ENCODE measurements at places on chromosomes 3 and 15. TPM values are rescaled to one million over a fixed set of nuclear protein-coding genes. Genes with fewer than 3 reads are reported as not detected.
A peak's percentile ranks its signal among the peaks of the same experiment; 100 is the strongest.

- DNase-seq: no peak
- H3K4me3 ChIP-seq: no peak overlapping the region
- H3K27ac ChIP-seq: no peak overlapping the region
- H3K27me3 ChIP-seq: no peaks in the 10 kb centered on the region
- H3K4me1 ChIP-seq: no peaks in the 10 kb centered on the region
Measured at GRCh38 chr3:122496508-122496907, 18.2 kb downstream of the KPNA1 start.

- peak within 1 kb of the TSS; percentile 79 for H3K4me3 ChIP-seq
- H3K36me3 ChIP-seq: no peaks in the 10 kb centered on the region
- DNase-seq: peak; percentile 99
- peaks cover 2% of the 10 kb centered on the region for H3K4me1 ChIP-seq
- peak within 1 kb of the TSS; percentile 97 for H3K27ac ChIP-seq
- no peaks in the 10 kb centered on the region for H3K27me3 ChIP-seq
Measured at GRCh38 chr3:168095611-168096209, at the start of gene GOLIM4. GOLIM4 (minus strand) TSS chr3:168095924; CDS start chr3:168095285, 639 bp downstream.

GRCh38 chr3:8575364-8576104, 69.1 kb downstream of the SSUH2 start:
- peaks cover 18% of the 10 kb centered on the region for H3K36me3 ChIP-seq
- H3K27ac ChIP-seq: no peak overlapping the region
- H3K27me3 ChIP-seq: no peaks in the 10 kb centered on the region
- H3K4me1 ChIP-seq: peaks cover 17% of the 10 kb centered on the region

MAP6D1 gene
- polyA plus RNA-seq: 26.8 TPM

DNA sequence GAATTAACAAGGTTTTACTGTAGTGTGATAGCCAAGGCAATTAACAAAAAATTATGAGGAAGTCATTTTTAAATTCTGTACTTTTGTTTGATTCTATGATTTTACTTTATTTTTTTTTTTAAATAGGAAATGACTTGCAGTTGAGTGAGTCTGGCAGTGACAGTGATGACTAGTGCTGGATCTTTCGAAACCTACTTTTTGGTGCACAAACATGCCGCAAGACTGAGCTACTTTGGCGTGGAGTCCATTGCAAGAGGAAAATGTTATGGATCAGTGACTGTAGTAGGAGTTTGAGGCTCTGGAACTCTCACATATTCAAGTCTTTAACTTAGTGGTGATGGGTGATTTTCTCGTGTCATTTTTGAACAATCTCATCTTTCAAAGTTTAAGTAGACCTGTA, 11.6 kb downstream of the EAF1 start:
- peaks cover 68% of the 10 kb centered on the region for H3K36me3 ChIP-seq
- H3K27ac ChIP-seq: no peak overlapping the region
- H3K4me1 ChIP-seq: no peaks in the 10 kb centered on the region

GRCh38 chr15:90394748-90395442, 6.9 kb downstream of the IQGAP1 start:
- peaks cover 33% of the 10 kb centered on the region for H3K36me3 ChIP-seq
- peaks cover 12% of the 10 kb centered on the region for H3K4me1 ChIP-seq
- DNase-seq: no peak
- H3K27ac ChIP-seq: peak overlapping the region; percentile 7
- H3K4me3 ChIP-seq: no peak overlapping the region

DNA sequence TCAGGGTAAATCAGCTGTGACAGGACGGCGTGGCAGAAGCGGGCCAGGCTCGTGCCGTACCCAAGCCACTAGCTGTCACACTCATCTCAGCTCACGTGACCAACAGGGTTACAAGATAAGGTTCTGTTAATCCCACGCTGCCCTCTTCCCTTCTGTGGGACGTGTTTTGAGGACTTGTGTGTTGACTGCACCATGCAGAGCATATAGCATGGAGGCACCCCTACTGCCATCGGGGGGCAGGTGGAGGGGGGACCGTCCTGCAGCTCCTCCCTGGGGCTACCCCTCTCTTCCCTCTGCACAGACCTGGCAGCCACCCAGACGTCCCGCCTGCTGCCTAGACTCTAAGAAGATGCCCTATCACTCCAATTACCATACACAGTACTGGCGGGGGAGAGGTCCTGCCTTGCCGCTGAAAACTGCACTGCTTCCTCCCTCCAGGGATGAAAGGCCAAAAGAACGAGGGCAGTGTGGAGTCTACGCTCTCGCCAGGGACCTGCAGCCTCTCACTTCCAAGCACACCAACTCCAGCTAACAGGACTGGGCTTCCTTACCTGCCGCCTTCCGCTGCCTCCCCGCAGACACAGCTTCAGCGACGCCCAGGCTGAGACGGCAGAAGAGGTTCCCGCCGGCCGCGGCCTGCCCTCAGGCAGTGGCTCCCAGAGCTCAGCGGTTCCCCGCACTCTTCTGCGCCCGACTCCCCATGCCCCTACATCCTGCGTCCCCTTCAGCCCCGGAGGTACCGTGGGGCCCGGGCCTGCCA, at the start of gene TNK2:
TNK2 (minus strand) TSS at position 618 of the 760 bp plus-strand sequence. CDS start 19,963 bp downstream, outside the sequence.
- H3K36me3 ChIP-seq: no peaks in the 10 kb centered on the region
- peaks cover 2% of the 10 kb centered on the region for H3K27me3 ChIP-seq
- DNase-seq: peak; percentile 79
- peak within 1 kb of the TSS; percentile 84 for H3K27ac ChIP-seq
- H3K4me3 ChIP-seq: peak within 1 kb of the TSS; percentile 51

Data from muscle of leg (tissue), 16 donors.